Panc1 (cell line): ENCODE measurements at places on chromosomes 4 and X. TPM values are rescaled to one million over a fixed set of nuclear protein-coding genes. Genes with fewer than 3 reads are reported as not detected.

GABRQ gene
- total RNA-seq, result 0.03 TPM

SLC9B2 gene
- total RNA-seq, result 14.6 TPM

AMBN gene
- total RNA-seq, result not detected

GRCh38 chr4:138961664-138962063 lies 53.9 kb upstream of the NOCT start:
- no peak for DNase-seq

GRCh38 chr4:86544310-86544966 lies 49.7 kb upstream of the PTPN13 start:
- DNase-seq, result no peak

- DNase-seq, result no peak
These were observed 69.6 kb downstream of the ADRA2C start for GRCh38 chr4:3835527-3836405.

DNA sequence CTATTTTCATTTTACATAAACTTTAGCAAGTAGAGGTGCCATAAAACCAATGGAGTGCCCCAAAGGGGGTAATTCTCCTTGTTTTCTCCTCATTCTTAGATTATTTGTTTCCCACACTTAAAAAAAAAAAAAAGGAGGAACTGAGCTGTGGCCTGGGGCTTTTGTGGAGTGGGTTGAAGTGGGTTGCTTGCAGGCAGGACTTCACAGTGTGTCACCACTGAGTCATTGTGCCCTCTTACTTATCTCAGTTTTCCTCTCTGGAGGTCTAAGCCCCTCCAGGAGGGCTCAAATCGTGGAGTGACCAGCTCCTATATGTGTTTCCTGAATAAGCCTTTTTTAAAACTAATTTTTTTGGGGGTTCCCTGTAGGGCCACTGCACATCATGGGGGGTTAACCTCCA lies 69.0 kb downstream of the SLC16A2 start:
- DNase-seq, result no peak

- no peak for DNase-seq
These were observed 16.2 kb upstream of the ZFX start for GRCh38 chrX:24133312-24133711.
